Stimulated activated CD8-positive, alpha-beta memory T cell treated with anti-CD3 and anti-CD28 coated beads, Interleukin-4, amount 100 ng/mL, for 1 hour (primary cell): ENCODE measurements at places on chromosomes 1 and 21.

DNA sequence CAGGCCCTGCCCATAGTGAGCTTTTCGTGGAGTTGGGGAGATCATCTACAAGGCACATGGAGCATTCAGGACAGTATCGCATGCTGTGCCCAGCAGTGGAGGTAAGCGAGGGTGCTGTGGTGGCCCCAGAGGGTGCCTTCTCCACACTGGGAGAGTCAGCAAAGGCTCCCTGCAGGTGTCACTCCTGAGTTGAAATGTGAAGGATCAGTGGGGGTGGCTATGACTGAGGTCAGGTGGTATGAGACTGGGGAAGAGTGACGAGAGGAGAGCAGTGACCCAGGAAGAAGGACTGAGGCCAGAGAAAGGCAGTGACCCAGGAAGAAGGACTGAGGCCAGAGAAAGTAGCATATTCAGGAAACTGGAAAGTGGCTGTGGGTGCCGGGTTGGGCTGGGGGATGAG lies 53.0 kb downstream of the SPAG17 start:
- no peak for DNase-seq

DNA sequence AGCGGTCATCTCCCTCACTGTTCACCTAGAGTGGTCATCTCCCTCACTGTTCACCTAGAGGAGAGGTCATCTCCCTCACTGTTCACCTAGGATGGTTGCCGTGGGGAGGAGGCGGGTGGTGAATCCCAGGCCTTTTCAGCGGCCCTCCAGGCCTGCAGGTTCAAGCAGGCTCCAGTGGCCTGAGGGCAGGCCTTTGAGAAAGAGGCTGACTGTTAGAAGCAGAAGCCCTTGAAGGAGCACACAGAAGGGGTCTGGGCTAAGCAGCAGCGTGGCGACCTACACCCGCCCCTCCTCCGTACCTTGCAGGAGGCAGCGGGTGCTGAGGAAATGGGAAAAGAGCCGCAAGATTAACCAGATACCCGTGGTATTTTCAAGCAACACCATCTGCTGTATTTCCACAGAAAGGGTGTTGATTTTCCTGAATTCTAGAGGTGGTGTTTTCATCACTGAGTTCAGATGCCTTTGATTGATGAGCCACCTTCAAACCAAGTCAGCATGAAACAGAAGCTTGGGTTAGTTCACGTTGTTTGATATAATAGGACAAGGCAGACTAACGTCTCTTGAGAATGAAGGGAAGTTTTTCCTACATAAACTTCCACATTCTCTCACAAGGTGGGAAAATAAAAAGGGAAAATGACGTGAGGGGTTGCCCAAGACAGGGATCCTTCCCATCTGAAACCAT lies 289.5 kb downstream of the KIF26B start:
- DNase-seq = no peak

DNA sequence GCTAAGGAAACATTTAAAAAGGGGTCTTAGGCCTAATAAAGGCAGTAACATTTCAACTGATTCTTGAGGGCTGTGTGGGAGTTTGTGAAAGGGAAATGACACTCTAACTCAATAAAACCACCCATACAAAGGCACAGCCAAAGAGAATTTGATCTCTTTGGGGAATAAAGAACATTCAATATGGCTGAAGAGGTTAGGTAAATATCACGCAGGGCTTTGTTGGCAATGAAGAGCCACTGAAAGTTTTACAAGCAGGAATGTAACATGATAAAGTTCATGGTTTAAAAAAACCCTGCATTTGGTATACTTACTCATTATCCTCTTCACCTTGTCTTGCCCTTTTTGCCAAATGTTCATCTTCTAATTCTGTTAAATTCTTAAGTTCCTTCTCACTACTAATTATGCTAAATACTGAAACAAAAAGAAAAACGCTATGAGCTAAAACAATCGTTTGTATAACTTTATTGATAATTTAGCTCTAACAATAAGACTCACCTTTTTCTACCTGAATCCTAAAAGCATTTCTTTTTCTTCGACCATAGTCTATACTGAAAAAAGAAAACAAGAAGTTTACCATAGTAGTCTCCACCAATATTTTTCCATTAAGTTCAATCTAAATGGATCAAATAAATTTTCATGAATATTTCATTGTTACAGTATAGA lies 12.5 kb downstream of the NVL start:
- no peak for DNase-seq

- no peak for DNase-seq
Observed at GRCh38 chr1:234823191-234824176, 213.5 kb upstream of the IRF2BP2 start.

GRCh38 chr1:30823627-30823968 lies 66.0 kb upstream of the LAPTM5 start:
- DNase-seq = no peak

GRCh38 chr1:158119976-158120653 lies 60.6 kb upstream of the CD1D start:
- DNase-seq = no peak

DNA sequence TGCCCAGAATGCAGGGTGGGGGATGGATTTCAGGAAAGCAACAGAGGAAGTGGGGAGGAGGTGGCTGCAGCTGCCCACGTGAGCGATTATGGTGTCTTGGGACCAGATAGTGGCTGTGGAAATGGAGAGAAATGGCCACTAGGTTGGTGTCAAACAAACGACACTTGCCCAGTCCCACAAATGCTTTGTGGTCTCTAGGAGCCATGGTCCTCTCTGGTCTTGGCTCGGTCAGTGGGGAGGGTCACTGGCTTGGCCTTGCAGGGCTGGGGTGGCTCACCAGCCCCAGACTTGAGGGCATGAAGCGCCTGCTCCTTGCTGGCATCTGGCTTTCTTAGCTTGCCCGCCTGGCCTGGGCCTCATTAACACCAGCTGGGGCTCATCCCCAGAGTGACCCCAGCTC lies 7.2 kb downstream of the PADI2 start:
- DNase-seq = no peak

GRCh38 chr1:161905269-161905884 lies 118.3 kb downstream of the OLFML2B start:
- no peak for DNase-seq

DNA sequence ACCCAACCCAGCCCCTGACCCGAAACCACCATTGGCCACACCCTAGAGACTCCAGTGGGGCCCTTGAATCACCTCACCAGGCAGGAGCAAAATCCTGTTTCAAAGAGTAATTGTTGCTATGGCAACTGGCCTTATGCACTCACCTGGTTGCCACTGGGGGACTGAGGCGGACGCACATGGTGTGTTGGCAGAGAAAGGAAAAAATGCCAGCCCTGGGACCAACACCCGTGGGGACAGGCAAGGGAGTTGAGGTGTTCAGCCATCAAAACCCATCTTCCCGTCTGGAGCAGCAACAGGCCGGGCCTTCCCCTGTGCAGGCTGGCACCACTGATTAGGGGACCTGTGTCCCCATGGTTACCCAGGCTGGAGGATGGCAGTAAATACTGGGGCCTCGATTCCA lies 395.8 kb upstream of the VAMP3 start:
- no peak for DNase-seq

- DNase-seq = no peak
Observed at GRCh38 chr1:33295023-33295422, 25.9 kb downstream of the A3GALT2 start.

DNA sequence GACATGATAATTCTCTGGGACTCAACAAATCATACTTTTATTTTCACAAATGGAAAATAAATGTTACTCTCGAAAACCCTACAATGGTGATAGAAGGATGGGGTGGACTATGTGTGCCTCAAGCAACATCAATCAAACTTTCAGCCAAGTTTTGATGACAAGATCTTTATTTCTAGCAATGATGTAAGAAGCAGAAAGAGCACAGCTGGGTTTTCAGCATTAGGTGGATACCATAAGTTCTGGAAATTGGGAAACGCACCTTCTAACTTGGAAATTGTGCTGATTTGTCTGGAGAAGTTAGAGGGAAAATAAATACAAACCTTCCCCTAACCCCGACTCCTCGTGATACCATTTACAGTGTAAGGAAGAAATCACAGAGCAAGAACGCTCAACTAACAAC lies 320.3 kb downstream of the PAPPA2 start:
- DNase-seq = no peak

- no peak for DNase-seq
Observed at GRCh38 chr1:51535006-51535592, 16.0 kb upstream of the EPS15 start.
